ENCODE measurements at places on chromosomes 2 and 18.

DNA sequence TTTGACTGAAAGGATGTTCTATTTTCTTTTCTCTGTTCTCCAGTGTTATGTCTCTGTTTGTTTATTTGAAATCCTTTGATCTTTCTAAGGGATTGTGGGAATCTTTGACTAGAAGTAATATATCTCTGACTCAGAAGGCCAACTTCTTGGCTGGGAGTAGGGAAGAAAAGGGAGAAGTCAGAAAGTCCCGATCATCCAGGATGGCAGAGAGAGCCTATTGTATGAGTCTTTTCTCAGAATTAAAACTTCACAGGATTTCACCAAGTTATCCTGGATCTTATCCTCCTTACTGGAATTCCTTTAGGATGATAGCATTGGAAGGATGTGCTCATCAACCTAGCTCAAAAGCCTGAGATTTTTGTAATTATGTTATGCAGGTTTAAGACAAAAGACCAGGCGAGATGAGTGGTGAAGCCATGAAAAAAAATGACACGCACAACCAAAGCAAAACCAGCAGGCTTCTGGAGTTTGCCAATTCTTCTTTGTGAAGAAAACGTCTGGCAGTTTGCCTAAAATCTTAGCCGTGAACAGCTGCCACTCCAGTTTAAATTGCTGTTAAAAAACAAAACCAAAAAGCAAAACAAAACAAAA is 383.6 kb upstream of the SMIM21 start:
- DNase-seq, result no peak
- H3K4me3 ChIP-seq, result no peak overlapping the region
- no peaks in the 10 kb centered on the region for H3K36me3 ChIP-seq
- peaks cover 6% of the 10 kb centered on the region for H3K4me1 ChIP-seq
- no peaks in the 10 kb centered on the region for H3K27me3 ChIP-seq

GRCh38 chr2:103138123-103138901 is 376.5 kb downstream of the TMEM182 start:
- H3K27me3 ChIP-seq, result no peaks in the 10 kb centered on the region
- H3K4me1 ChIP-seq, result no peaks in the 10 kb centered on the region
- no peak overlapping the region for H3K27ac ChIP-seq

- peak; percentile 51 for DNase-seq
- H3K27me3 ChIP-seq, result peaks cover 8% of the 10 kb centered on the region
- peaks cover 18% of the 10 kb centered on the region for H3K4me1 ChIP-seq
Measured at GRCh38 chr2:33477473-33478468, 1.3 kb downstream of the RASGRP3 start.

GRCh38 chr2:241188361-241189092 is at the start of gene ANO7:
TSS of gene ANO7 (plus strand) at chr2:241188677. CDS start at chr2:241190064, 1,387 bp downstream.
- H3K4me1 ChIP-seq, result no peaks in the 10 kb centered on the region
- peak; percentile 55 for DNase-seq
- peaks cover 4% of the 10 kb centered on the region for H3K27me3 ChIP-seq
- H3K27ac ChIP-seq, result no peak within 1 kb of the TSS
- H3K4me3 ChIP-seq, result peak within 1 kb of the TSS; percentile 23

DNA sequence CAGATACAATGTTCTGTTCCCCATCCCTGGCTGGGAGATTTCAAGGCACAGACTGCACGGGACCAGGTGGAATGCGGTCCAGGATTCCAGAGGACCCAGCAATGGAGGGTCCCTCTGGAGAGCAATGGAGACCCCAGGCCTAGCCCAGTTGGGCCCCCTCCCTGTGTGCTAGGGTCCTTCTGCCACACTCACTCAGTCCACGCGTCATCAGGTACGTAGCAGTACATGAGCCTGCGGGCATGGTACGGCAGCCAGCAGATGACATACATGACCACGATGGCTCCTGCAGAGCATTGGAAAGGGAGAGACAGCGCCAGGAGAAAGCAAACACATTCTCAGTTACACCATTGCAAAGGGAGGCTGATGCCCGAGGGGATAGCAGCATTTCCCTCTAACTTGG is 10.1 kb downstream of the NTSR2 start:
- no peak for DNase-seq
- H3K36me3 ChIP-seq, result no peaks in the 10 kb centered on the region
- no peaks in the 10 kb centered on the region for H3K4me1 ChIP-seq
- H3K27me3 ChIP-seq, result peaks cover 2% of the 10 kb centered on the region

GRCh38 chr18:27652480-27653121 is 467.5 kb upstream of the CHST9 start:
- no peak overlapping the region for H3K27ac ChIP-seq
- no peak overlapping the region for H3K4me3 ChIP-seq
- no peak for DNase-seq
- H3K36me3 ChIP-seq, result no peaks in the 10 kb centered on the region

DNA sequence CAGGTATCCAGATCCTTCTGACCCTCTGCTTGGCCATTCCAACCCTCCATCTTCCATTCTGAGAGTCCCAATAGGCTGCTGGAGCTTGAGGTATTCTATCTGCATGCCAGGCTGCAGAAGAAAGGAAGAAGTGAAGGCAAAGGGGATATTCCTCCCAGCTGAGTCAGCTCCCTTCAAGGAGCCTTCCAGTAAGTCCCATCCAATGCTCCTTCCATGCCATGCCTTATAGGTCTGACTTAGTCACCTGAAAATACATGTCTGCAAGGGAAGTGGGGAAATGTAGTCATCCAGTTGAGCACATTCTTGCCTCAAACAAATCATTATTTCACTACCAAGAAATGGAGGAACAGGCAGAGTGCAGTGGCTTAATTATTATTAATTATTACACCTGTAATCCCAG is 464.6 kb downstream of the CNTNAP5 start:
- no peak overlapping the region for H3K4me3 ChIP-seq
- no peaks in the 10 kb centered on the region for H3K36me3 ChIP-seq
- H3K27me3 ChIP-seq, result no peaks in the 10 kb centered on the region
- H3K4me1 ChIP-seq, result no peaks in the 10 kb centered on the region
- H3K27ac ChIP-seq, result no peak overlapping the region

DNA sequence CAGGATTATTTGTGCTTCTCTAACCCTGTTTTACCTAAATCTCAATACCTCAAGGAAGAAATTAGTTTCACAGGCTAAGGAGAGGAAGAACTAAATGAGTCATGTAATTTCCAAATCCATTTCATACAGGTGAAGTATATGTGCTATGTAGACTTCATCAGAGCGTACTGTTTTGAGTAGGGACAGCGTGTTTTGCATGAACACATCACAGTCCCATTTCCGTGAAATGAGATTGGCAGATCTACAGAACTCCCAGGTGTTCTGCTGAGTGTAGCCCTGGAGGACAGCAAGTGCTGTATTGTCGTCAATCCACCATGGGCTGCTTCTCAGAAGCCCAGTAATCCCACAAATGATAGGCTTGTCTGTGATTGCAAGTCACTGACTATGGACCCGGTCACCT is 97.7 kb downstream of the XRCC5 start:
- H3K4me1 ChIP-seq, result peaks cover 13% of the 10 kb centered on the region
- no peak overlapping the region for H3K27ac ChIP-seq
- H3K4me3 ChIP-seq, result no peak overlapping the region
- no peaks in the 10 kb centered on the region for H3K27me3 ChIP-seq
- H3K36me3 ChIP-seq, result peaks cover 55% of the 10 kb centered on the region

DNA sequence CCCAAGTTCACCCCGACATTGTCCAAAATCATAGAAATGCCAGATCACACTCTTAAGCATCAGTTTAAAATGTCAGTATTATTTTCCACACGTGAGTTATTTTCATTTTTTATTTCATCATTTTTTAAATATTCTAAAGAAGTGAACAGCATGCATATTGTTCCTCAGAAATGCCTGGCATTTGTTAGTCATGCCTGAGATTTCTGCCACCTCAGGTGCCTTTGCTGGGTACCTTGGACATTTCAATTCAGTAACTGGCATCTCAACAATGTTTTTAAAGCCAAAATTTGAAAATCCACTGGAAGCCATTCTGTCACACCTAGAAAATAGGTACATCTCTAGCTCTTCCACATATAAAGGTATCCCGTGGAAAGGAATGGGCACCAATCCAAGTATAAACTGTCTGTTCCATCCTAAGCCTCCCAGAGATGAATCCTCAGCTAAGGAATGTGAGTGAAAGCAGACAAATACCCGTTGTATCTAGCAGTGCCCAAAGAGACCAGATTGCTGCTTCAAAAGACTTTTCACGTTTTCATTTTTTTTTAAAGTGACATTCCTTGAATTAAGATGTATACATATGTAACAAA is 159.8 kb downstream of the ZNF385B start:
- no peaks in the 10 kb centered on the region for H3K27me3 ChIP-seq
- no peak overlapping the region for H3K4me3 ChIP-seq

GRCh38 chr2:157194097-157194688 is 63.3 kb upstream of the GALNT5 start:
- H3K4me3 ChIP-seq, result no peak overlapping the region
- H3K27me3 ChIP-seq, result no peaks in the 10 kb centered on the region
- H3K36me3 ChIP-seq, result no peaks in the 10 kb centered on the region

GRCh38 chr2:100053087-100053885 is 89.1 kb downstream of the AFF3 start:
- no peak overlapping the region for H3K27ac ChIP-seq
- H3K27me3 ChIP-seq, result peaks cover 2% of the 10 kb centered on the region
- DNase-seq, result no peak
- no peaks in the 10 kb centered on the region for H3K36me3 ChIP-seq
- H3K4me1 ChIP-seq, result no peaks in the 10 kb centered on the region

DNA sequence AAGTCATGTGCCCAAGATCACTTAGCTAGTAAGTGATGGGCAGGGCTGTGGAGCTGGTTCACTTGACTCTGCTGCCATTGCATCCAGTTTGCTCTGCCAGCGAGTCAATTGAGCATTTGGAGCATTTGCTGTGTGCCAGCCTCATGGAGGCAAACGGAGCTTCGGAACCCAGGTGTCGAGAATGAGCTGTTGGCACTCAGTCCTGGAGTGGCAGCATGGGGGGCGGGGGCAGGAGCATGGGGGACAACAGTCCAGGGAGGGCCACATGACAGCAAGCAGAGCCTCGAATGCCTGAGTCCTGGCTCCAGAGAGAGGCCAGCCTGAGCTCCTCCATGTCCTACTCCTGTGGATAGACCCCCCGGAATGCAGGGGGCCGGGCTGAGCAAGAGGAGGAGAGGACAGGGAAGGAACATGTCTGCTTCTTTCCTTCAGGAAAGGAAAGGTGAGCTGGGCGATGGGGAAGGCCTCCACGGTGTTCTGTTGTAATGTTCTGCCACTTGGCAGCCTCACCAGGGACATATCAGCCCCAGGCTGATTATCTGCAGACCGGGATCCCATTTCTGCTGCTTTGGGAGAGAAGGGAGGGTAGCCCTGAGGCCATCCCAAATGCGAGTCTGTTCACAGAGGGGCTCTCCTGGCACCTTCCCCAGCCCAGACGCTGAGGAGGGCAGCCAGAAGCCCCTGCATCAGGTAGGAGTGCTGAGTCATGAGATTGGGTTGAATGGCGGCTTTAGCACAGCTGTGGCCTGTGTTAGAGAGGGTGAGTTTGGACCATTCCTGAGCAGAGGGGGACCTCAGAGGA is 59.6 kb downstream of the HPCAL1 start:
- no peak overlapping the region for H3K27ac ChIP-seq
- DNase-seq, result no peak
- no peaks in the 10 kb centered on the region for H3K27me3 ChIP-seq
- H3K36me3 ChIP-seq, result peaks cover 21% of the 10 kb centered on the region

DNA sequence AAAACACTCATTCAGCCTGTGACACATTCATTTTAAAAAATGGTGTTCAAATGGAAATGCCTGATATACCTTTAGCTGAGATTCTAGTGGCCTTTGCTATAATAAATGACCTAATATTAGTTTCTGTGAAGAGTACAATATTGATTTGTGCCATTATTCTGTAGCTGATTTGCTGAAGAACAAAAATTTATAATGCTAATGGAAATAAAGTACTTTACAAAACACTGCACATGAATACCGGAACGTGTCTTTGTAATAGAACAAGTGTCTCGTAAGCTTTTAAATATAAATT is 138.7 kb downstream of the WDR7 start:
- H3K36me3 ChIP-seq, result no peaks in the 10 kb centered on the region
- no peak for DNase-seq
- H3K4me3 ChIP-seq, result no peak overlapping the region

GRCh38 chr18:7596147-7596546 is 29.0 kb downstream of the PTPRM start:
- H3K27ac ChIP-seq, result no peak overlapping the region
- H3K27me3 ChIP-seq, result no peaks in the 10 kb centered on the region
- H3K36me3 ChIP-seq, result no peaks in the 10 kb centered on the region
- H3K4me1 ChIP-seq, result no peaks in the 10 kb centered on the region
- DNase-seq, result no peak

- no peaks in the 10 kb centered on the region for H3K4me1 ChIP-seq
- no peaks in the 10 kb centered on the region for H3K27me3 ChIP-seq
- no peak overlapping the region for H3K4me3 ChIP-seq
- DNase-seq, result no peak
- no peaks in the 10 kb centered on the region for H3K36me3 ChIP-seq
Measured at GRCh38 chr2:82330155-82330554, 2025.6 kb upstream of the LRRTM1 start.

- no peak overlapping the region for H3K27ac ChIP-seq
- no peaks in the 10 kb centered on the region for H3K27me3 ChIP-seq
- no peak overlapping the region for H3K4me3 ChIP-seq
- H3K4me1 ChIP-seq, result peaks cover 14% of the 10 kb centered on the region
- DNase-seq, result no peak
Measured at GRCh38 chr18:49755489-49755888, 57.8 kb downstream of the ACAA2 start.

GRCh38 chr18:9673296-9674251 is 34.5 kb upstream of the RAB31 start:
- peak; percentile 93 for DNase-seq
- no peak overlapping the region for H3K4me3 ChIP-seq
- no peaks in the 10 kb centered on the region for H3K36me3 ChIP-seq

DNA sequence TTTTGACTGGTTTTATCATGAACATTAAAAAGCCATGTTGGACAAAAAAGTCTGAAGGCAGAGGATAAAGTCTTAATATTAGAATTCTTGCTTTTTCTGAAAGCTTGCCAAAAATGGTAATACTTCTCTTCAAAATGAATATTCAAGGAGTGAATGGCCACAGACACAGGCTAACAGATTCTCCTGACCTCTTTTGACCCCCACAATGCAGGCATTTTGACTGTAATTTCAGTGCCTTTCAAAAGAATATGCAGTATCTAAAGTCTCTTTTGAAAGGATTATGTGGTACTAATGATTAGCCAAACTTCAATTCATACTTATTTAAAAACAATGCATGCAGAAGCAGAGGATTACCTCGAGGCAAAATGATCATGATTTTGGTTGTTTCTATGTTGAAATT is 557.8 kb upstream of the GCFC2 start:
- no peak overlapping the region for H3K27ac ChIP-seq
- H3K4me3 ChIP-seq, result no peak overlapping the region
- DNase-seq, result no peak
- H3K27me3 ChIP-seq, result no peaks in the 10 kb centered on the region
- no peaks in the 10 kb centered on the region for H3K36me3 ChIP-seq

DNA sequence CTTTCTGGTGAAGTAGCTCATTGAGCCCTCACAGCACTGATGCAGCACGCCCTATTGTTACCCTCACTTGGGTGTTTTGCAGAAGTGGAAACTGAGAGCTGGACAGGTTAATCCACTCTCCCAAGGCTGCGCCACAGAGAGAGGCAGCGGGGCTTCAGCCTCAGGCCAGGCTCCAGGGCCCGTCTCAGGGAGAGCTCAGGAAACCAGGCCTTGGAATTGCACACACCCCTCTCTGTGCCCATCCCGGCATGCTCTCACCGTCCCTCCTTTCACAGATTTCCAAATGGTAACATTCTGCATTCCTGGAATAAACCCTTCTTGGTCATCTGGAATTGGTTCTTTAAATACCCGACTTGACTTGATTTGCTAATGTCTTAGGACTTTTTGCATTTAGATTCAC is 51.5 kb downstream of the TWIST2 start:
- H3K4me1 ChIP-seq, result no peaks in the 10 kb centered on the region
- no peak overlapping the region for H3K4me3 ChIP-seq
- no peak for DNase-seq
- H3K27ac ChIP-seq, result no peak overlapping the region
- no peaks in the 10 kb centered on the region for H3K36me3 ChIP-seq

- no peak for DNase-seq
- H3K36me3 ChIP-seq, result no peaks in the 10 kb centered on the region
- peaks cover 3% of the 10 kb centered on the region for H3K4me1 ChIP-seq
- H3K27ac ChIP-seq, result no peak overlapping the region
Measured at GRCh38 chr2:70897977-70898226, 37.8 kb upstream of the ATP6V1B1 start.
